ENCODE measurements at places on chromosomes 3 and 15. TPM values are rescaled to one million over a fixed set of nuclear protein-coding genes. Genes with fewer than 3 reads are reported as not detected.

Gene LRRIQ4
- total RNA-seq: 0.07 TPM

Gene CCR3
- total RNA-seq: not detected

Gene HGD
- total RNA-seq: not detected

Gene DUOXA1
- not detected for total RNA-seq

Gene SLC24A5
- total RNA-seq: not detected

Gene CD200
- total RNA-seq: 8.1 TPM

Gene CHRNA7
- 2.8 TPM for total RNA-seq

Gene TRIM42
- total RNA-seq: not detected

Gene PIGZ
- total RNA-seq: 1.3 TPM

Gene ZBTB11
- total RNA-seq: 29.8 TPM

Gene DAZL
- not detected for total RNA-seq

Gene ZDHHC23
- 6.1 TPM for total RNA-seq

Gene RBMS3
- 49.5 TPM for total RNA-seq

Gene STIMATE
- 20.3 TPM for total RNA-seq

Gene NEK10
- 5.6 TPM for total RNA-seq

Gene MKRN2OS
- total RNA-seq: not detected

Gene DNASE1L3
- 0.07 TPM for total RNA-seq

Gene BOC
- 0.35 TPM for total RNA-seq
